Dorsolateral prefrontal cortex (tissue), 122 donors: ENCODE measurements at places on chromosomes 16 and 17. TPM values are rescaled to one million over a fixed set of nuclear protein-coding genes. Genes with fewer than 3 reads are reported as not detected.

Gene PDE6G
- not detected for total RNA-seq

Gene PERCC1
- total RNA-seq, result not detected

Gene PRSS8
- total RNA-seq, result not detected

Gene GPR139
- total RNA-seq, result 0.25 TPM

Gene KRT15
- total RNA-seq, result not detected

Gene PIRT
- total RNA-seq, result 1.6 TPM
